ENCODE measurements at places on chromosomes 6 and 20.

GRCh38 chr6:127582777-127583462 lies 5.9 kb downstream of the C6orf58 start:
- DNase-seq = no peak

DNA sequence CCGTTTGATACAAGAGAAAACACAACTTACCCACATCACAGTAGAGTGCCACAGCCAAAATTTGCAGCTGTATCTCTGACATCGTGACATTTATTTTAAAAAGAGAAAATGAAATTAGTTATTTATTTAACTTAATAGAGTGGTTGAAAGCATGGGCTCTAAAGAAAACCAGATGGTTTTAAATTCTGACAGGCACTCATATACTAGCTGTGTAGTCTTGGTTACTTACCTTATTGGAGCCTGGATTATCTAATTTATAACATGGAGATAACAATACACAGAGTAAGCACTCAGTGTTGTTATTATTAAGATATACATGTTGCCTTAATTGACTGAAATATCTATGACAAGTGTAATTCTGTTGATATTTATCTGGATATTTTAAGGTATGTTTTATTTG lies 334.9 kb downstream of the GRIK2 start:
- DNase-seq = no peak

DNA sequence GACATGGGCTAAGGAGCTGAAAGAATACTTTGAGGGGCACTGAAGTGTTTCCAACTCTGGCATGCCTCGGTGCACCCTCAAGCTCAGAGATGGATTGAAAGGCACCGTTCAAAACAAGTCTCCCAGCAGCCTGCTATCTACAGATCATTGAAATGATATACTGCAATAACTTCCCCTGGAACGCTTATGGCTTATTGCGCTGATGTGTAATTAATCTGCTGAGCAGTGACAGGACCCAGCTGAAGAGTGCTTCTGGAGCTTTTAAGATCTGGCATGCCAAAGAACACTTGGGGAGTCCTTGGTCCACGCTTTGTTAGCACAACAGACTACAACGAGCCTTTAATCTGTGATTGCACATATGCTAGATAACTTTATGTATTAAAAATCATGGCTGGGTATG lies 708.2 kb downstream of the PRKN start:
- no peak for DNase-seq

- no peak for DNase-seq
Observed at GRCh38 chr6:46940433-46941226, 18.9 kb upstream of the ADGRF5 start.

- DNase-seq = no peak
Observed at GRCh38 chr6:106844930-106845329, 129.6 kb downstream of the CD24 start.

All from MV-4-11 (cell line).